ENCODE measurements at places on chromosomes 6 and 20.
A peak's percentile ranks its signal among the peaks of the same experiment; 100 is the strongest.

GRCh38 chr20:10469599-10469998 lies 34.5 kb downstream of the SLX4IP start:
- no peak for DNase-seq

- no peak for DNase-seq
Measured at GRCh38 chr6:85015396-85015990, 251.1 kb upstream of the TBX18 start.

GRCh38 chr6:13445005-13445743 lies 42.2 kb downstream of the GFOD1 start:
- no peak for DNase-seq

GRCh38 chr6:114559419-114559818 lies 216.6 kb upstream of the HS3ST5 start:
- DNase-seq, result no peak

DNA sequence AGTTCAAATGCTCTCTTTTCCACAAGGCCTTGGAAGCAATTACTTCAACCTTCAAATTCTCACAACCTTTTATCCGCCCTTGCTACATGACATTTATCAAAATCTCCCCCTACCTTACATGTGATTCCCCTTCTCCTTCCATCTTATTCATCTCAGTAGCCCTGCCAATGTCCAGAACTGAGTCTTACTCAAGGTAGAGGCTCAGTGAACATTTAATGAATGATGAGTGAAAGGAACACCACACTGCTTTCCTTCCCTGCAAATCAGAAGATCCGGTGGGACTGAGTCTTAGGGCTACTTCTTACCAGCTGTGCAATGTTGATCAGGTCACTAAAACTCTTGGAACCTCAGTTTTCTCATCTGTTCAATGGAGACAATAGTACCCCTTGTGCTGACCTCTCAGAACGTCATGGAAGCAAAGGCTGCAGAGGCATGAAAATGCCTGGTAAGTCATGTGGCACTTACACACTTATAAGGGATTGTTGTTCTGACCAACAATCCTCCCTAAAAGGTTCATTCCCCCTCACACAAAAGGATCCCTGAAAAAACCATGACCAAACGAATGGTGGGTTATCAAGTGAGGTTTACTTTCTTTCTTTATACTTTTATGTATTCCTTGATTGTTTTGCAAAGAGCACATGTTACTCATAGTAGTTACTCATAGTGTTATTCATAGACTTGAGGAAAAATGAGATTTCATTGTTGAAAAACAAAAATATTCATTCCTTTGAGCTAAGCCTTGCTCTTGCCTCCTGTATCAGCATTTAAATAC lies 6.5 kb downstream of the MDGA1 start:
- DNase-seq, result no peak

DNA sequence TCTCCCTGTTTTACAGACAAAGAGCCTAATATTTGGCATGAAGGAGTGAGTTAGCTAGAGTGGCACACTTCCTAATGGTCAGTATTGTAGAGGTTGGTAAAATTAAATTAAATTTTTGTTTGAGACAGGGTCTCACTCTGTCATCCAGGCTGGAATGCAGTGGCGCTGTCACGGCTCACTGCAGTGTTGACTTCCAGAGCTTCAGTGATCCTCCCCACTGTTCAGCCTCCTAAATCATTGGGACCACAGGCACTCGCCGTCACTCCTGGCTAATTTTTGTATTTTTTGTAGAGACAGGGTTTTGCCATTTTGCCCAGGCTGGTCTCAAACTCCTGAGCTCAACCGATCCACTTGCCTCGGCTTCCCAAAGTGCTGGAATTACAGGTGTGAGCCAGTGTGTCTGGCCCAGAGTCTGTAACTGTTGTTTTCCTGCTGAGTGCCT lies 70.9 kb downstream of the SCAND1 start:
- no peak for DNase-seq

GRCh38 chr6:26158076-26158580 lies 70.9 kb downstream of the HFE start:
- peak; percentile 27 for DNase-seq

DNA sequence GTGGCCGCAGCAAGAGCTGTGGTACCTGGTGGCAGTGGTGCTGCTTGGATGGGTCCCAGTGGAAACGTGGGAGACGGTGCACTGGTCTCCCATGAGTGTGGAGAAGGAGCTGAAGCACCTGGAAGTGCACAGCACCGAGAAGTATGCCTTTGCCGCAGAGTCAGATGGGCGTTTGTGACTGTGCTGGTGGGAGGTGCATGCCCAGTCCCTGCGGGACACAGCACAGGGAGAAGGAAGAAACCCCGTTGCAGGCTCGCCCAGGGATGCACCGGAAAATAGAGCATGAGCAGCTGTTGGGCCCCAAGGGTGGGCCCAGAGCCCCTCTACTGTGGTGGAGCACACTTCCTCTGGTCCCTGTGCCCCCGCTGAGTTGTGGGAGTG lies 19.3 kb upstream of the RGS17 start:
- DNase-seq, result no peak

DNA sequence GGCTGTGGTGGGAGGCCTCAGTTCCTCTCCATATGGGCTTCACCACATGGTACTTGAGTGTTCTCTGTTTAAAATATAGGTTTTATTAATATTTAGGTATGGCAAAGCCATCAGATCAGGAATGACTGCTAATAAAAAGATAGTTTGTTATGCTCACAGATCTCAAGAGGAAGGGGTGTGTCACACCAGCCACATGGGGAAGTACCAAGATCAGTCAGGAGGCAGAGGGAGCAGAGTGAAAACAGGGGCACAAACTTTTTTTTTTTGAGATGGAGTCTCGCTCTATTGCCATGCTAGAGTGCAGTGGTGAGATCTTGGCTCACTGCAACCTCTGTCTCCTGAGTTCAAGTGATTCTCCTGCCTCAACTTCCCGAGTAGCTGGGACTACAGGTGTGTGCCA lies 92.1 kb upstream of the GCM1 start:
- DNase-seq, result no peak

DNA sequence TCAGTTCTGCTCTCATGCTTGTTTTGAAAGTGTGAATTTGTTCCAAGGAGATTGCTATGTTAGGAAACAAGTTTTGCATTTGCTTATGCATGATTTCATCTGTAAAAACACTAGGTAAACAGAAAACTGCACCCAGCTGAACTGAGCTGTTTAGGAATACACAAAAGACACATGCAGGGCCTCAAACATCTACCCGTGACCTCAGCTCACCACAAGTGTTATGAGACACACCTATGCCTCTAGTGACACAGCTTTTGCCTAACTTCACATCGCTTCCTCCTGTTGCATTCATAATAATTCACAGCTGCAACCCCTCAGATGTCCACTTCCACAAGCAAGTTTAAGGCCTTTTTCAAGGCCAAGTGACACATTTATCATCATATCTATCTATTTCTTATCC lies 98.0 kb upstream of the SLC24A3 start:
- no peak for DNase-seq

- no peak for DNase-seq
Measured at GRCh38 chr20:45405571-45406259, 2.4 kb upstream of the DBNDD2 start.

- no peak for DNase-seq
Measured at GRCh38 chr6:47094241-47094925, 52.3 kb upstream of the ADGRF1 start.

DNA sequence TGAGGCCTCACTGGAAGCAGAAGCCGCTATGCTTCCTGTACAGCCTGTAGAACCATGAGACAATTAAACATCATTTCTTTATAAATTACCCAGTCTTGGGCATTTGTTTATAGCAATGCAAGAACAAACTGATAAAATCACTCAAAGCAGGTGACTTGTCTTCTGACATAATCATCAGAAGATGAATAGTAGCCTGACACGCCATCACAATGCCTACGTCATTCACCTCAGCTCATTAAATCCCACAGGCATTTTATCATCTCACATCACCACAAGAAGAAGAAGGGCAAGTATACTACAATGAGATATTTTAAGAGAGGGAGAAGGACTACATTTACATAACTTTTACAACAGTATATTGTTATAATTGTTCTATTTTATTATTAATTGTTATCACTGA lies 3.1 kb upstream of the CAP2 start:
- DNase-seq, result no peak

DNA sequence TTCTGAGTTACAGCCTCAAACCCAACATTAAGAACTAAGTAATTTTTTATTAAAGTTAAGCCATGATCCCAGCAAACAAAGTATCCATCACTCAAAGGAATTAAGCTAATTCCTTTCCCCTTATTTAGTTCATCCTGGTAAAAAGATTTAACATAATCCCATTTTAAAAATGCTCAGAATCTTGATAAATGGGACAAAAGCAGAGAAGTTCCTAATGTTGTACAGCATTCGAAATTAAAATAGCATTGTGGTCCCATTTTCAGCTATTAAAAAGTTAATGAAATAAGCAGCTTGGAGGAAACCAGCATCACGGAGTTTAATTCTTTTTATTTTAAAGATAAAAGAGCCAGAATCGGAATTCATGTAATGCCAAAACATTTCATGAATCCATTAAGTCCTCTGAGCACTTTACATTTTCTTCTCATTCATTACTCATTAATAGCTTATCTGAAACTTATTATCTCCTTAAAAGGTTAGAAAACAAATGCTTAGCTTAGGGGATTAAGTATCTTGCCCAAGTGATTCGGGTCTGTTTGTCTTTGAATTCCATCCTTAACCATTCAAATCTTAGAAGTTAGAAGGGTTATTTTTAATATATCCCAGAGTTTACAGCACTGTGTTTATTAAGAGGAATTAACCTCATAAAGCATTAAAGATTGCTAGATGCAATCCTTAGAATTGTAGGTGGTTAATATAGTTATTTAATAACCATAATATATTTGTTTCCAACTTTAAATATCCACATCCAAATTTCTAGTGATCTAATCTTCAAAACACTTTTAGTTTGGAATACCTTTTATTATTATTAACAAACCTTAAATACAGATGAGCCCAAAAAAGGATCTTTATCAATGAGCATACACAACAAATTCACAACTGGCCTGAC lies 11.2 kb downstream of the RBM39 start:
- DNase-seq, result no peak

DNA sequence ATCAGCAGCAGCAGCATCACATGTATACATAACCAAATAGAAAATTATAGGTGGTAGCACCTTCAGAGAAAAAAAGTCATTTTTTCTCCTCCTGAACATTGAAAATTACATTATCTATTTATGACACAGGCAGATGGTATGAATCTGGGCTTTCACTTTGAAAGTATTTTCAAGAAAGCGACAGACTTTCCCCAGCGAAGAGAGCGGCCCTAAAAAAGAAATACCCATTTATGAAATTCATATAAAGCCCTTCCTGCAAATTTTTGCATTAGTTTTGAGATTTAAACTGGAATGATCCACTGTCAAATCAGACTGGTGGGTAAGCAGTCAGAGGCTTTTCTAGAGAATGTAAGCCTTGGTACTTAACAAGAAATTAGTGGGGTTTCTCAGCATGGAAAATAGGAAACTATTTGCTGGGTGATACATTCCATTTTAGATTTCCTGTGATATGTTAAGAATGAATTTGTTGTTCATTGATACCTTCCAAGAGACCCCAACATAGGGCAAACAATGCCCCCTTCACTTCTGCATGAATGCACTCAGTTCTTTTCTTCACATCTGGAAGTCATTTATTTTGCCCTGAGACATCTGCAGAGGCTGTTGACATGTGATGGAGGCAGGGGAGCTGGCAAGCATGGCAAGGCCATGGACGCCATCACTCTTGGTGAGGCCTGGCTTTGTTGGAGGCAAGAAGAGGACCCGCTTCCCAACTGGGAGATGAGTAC lies 147.0 kb downstream of the LINC00237 start:
- DNase-seq, result no peak

- no peak for DNase-seq
Measured at GRCh38 chr20:41217422-41217821, 80.1 kb downstream of the PLCG1 start.

- no peak for DNase-seq
Measured at GRCh38 chr20:34163307-34163706, 51.3 kb upstream of the EIF2S2 start.

- DNase-seq, result no peak
Measured at GRCh38 chr6:9292975-9293374, 857.6 kb upstream of the SLC35B3 start.

DNA sequence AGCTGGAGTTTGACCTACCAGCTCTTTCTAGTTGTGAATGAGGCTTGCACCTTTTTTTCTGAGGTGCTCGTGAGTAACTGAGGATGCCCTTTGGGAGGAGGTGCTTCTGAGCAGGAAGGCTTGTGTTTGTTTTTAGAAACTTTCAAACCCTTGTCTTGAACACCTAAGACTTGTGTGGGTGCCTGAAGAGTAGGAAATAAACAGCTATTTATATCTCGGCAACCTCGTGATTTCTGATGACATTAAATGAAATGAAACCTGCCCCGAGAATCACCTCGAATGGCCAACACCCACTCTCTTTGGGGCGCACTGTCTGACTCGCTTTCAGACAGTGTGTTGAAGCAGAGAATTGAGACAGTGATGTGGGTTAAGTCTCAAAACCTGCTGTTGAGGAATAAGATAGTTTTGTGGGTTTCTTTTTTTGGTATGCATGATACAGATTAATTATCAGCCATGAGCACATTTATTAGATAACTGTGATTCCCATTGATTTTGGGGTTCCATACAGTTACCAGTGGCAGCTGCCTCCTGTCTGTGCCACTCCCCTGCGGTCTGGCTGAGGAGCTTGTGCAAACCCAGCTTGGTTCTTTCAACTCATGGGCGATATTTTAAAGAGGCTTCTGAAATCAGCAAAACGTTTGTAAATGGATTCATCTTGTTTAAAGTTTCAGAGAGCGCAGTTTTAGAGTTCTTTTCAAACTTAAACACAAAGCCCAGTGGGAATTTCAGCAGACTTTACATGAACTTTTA lies 8.4 kb downstream of the IRF4 start:
- no peak for DNase-seq

Data from activated gamma-delta T cell (primary cell).